Stimulated activated CD4-positive, alpha-beta T cell treated with anti-CD3 and anti-CD28 coated beads, Interleukin-12 subunit alpha, Interleukin-12 subunit beta, amount 100 ng/mL, for 4 hours (primary cell): ENCODE measurements at places on chromosomes 6 and 20.

DNA sequence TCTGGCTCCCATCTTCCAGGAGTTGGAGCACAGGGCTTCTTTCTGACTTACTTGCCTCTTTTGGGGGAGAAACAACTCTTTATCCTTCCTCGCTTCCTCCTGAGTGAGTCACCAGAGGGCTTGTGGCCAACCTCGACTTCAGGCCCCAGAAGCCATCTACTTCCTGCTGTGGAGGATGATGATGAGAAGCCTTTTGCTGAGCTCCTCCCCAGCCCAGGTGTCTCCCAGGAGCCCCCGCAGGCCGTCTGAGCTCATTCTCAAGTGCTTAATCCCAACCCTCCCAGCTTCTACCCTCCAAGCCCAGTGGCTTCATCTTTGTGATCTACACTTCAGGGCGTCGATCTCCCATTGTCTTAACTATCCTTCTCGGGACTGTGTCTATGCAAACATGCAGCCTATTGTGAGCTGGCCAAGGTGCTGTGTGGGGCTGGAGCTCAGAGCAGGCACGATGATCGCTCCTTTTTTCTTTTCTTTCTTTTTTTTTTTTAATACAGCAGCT, 27.9 kb downstream of the SDCBP2 start:
- peak; percentile 32 for DNase-seq

GRCh38 chr6:24910331-24910960, 25.3 kb downstream of the RIPOR2 start:
- DNase-seq = no peak

DNA sequence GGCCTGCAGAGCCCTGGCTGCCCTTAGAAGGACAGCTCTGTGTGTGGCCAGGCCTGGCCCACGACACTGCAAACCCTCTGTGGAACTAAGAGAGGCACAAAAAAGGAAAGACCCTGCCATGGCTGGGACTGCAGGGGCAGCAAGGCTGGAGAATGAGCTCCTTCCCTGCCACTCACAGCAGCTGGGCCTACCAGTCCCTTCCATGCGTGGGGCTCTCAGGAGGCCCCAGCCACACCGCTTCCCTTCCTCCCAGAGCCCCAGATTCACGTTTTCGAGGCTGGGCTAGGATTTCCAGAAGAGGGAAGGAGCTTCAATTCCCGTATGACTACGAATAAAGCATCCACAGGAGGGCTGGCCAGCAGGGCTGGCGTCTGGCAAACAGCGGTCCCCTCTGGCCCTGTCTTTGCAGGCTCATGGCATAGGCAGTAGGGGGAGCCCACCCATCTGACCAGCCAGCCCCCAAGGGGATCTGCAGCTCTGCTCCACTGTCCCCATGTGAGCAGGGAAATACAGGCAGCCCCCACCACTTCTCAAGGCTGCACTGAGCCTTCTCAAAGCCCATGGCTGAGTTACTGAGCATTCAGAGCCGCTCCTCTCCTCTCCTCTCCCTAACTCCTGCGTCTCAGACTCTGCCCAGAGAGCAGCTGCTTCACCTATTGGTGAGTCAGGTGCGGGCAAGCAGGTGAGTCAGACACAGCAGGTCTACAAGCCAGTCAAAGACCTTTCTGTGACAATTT, 53.1 kb downstream of the NINL start:
- DNase-seq = no peak

GRCh38 chr6:16676978-16677377, 84.3 kb downstream of the ATXN1 start:
- no peak for DNase-seq

- no peak for DNase-seq
Observed at GRCh38 chr6:156502969-156503504, 274.1 kb upstream of the ARID1B start.

DNA sequence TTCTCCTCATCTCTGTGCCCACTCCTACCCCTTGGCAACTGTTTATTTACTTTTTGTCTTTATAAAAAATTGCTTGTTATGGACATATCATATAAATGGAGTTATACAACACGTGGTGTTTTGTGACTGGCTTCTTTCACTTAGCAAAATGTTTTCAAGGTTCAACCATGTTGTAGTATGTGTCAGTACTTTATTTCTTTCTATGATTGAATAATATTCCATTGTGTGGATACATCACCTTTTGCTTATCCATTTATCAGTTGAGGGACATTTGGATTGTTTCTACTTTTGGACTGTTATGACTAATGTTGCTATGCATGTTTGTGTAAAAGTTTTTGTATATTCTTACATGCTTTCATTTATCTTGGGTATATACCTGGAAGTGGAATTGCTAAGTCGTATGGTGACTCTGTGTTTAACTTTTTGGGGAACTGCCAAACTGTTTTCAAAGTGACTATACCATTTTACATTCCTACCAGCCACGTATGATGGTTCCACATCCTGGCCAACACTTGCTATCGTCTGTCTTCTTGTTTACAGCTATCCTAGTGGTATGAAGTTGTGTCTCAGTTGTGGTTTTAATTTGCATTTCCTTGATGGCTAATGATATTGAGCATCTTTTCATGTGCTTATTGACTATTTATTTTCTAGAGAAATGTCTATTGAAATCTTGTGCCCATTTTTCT, 84.4 kb downstream of the SLX4IP start:
- no peak for DNase-seq
